Left hindlimb (tissue), 1 donor: ENCODE measurements at places on chromosomes 2 and 18.

DNA sequence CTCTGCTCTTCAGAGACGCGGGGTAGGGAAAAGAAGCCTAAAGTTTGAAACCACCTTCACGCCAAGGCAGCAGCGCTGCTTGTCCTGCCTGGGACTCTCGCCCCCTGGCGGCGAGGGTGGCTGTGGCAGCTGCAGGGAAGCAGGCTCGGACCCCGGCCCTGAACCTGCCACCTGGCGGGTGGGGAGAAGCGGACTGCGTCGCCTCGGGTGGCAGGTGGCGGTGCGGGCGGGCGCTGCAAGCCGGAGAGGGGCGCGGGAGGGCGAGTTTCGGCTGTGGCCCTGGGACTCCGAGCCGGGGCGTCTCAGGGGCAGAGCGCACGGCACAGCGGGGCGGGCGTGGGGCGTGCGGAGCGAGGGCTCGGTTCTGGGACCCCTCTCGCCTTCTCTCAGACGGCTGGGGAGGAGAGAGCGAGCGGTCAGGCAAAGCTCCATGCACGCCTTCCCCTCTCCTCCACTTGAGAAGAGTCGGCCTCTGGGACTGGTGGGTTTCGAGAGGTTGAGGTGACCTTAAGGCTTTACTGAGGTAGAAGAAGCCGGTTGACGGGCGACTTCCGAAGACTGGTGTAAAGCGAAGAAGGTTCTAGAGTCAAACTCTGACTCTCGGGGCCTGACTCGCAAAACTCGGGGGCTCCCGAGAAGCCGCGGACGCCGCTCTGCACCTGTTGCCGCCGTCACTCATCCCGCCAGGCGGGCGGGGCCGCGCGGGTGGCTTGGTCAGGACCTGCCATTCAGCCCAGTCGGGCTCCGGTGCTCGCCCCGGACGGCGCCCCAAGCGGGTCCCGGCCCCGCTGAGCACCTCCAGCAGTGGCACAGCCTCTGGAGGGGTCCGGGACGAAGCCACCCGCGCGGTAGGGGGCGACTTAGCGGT, 1.1 kb upstream of the BOLL start:
- DNase-seq, result peak; percentile 40

DNA sequence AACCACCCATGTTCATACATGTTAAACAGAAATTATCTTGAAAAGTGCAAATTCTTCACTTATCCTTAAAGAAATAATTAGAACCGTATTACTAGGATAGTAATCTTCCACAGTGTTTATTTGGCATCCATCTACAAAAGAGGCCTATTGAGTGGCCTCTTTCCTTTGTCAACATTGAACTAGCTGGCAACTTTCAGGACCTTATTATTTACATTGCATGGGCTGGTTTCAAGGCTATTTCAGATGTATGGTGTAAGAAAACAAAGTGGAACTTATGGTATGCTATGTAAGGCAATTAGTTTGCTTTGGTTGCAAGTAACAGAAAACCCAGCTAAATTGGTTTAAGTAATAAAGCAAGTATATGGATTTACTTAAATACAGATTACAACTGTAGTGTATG, 324.6 kb downstream of the RBM43 start:
- DNase-seq, result no peak

DNA sequence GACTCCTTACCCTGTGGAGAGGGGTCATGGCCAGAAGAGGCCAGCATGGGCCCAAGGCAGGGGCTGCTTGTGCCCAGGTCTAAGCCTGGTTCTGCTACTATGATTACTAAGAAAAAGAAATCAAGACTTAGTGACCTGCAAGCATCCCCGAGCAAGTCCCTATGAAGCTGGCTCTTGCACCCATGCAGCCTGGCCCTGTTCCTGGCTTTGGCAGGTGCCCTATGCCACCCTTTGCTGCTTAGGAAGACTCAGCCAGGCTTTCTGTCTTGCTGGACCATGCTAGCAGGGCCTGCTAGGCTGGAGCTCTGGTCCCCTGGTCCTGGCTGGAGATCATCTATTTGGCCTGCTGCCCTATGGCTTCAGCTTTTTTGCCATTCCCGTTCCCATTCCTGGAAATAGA, 309.4 kb upstream of the EPAS1 start:
- DNase-seq, result no peak

DNA sequence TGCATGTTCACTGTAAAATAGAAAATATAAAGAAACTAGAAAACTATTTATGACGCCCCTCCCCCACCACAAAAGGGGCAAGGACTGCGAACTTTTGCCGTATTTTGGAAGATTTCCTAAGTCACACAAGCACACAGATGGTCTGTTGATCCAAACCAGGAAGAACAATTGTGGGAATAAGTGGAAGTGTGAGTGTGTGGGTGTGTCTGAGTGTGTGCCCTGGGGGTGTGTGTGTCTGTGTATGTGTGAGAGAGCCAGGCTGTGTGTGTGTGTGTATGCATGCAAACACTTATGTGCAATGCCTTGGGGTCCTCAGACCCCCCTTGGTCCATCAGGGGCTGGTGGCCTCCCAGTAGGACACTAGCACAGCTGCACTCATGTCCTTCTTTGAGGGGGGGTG, 43.1 kb downstream of the HPCAL1 start:
- DNase-seq, result no peak

DNA sequence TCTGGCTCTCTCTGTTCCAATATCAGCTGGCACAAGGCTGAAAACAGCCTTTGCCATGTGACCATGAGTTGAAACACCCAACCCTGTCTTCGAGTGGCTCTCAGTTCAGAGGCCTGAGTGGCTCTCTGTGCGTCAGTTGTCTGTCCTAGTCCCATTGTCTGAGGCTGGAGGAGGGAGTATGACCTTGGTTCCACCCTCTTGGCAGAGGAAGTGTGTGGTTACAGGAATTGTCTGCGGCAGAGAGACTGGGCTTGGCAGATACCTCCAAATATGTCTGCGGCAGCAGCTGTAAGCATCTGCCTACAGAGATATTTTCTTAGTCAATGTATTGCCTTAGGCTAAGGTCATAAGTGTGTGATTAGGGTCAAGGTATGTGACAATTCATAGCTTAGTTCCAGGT, 32.6 kb downstream of the CNGA3 start:
- DNase-seq, result peak; percentile 66

DNA sequence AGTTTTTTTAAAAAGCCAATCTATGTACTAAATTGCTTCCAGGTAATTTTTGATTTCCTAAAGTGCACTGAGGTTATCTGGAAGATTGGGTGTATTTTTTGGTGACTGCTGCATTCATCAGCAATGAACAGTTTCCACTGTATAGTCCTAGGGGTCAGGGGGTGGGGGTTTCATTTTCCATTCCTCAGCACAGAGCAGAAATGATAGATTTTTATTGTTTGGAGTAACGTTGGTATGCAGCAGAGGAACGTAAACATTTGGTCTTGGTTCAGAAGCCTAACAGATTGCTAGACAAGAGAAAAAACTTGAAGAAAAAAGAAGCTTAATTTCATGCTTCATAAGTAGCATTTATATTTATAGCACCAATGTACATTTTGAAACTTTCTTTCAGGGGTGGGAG, 54.9 kb downstream of the ZCCHC2 start:
- DNase-seq, result no peak

- DNase-seq, result no peak
These were observed 48.4 kb downstream of the UNC50 start for GRCh38 chr2:98656800-98657199.

DNA sequence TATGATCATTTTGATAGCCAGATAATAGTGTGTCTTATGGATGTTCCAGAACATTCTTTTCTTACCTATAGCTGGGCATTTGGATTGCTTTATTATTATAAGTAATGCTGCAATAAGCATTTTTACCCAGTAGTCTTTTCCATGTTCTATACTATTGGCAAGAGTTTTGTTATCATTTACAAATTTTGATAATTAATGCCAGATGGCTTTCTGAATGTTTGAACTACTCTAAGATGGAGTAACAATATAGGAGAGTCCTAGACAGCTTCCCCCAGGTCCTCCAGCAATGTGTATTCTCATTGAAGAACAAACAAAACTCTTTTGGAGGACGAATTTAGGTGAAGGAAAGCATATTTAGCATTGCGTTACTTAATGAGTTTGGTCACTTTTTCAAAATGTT, 73.0 kb downstream of the INPP4A start:
- no peak for DNase-seq

DNA sequence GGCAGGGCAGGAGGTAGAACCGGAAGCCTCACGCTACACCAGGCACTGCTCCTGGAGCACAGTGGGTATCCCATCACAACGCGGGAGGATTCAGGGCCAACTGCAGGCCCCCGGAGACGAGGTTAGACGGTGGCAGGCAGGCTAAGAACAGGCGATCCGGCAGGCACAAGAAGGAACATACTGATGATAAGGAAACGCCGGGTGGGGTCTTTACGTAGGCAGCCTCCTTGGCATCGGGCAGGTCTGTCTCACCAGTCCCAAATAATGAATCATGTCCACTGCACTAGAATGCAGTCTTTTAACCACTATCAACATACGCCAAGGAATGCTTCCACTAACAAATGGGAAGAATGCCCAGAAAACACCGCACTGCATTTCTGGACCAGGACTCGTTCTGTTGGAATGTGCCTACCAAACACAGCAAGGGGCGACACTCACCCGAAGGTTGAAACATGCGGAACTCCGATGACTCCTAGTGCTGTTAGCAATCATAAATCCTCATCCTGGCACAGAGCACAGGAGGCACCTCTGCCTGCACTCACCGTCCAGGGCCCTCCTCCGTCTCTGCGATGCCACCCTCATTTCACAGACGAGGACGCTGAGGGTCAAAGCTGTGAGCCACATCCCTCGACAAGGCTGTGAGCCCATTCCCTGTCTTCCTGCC, 35.2 kb downstream of the ZNF516 start:
- no peak for DNase-seq

DNA sequence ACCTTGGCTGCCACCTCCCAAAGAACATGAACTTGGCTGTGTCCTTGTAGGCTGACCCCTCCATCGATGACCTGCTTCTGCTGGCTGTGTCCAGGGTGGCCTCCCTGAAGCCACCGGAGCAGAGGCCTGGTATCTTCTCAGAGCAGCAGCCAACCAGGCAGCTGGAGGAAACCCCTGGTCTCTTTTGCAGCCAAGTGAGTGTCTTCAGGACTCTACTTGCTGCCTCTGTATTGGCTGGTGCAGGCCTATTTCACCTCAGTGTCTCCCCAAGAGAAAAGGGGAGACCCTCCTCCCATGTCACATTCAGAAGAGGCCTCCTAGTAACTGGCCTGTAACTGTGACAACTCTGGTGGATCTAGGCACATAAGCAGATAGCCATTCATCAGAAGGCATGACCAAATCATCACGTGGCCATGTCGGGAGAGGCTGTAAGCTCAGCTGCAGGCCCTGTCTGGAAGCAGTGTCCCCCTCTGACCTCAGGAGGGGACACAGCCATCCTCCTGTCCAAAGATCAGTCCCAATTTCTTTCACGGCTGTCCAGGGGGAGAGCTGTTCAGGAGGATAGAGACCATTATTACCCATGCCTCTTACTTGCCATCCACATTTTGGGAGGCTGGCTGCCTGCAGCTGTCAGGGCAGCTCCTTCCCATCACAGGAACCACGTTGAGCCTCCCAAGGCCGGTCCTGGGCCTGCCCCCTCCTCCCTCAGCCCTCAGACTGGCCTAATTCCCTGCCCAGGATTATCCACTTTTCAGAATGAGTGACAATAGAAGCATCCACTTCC, 20.9 kb upstream of the ROCK2 start:
- no peak for DNase-seq

DNA sequence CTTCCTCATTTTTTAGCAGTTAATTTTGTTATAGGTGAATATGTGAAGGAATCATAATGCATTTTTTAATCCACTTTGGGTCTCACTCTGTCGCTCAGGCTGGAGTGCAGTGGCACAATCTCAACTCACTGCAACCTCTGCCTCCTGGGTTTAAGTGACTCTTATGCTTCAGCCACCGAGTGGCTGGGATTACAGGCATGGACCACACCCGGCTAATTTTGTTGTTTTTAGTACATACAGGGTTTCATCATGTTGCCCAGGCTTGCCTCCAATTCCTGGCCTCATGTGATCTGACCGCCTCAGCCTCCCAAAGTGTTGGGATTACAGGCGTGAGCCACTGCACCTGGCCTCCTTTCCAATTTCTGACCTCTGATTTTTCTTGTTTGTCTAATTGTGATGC, 17.7 kb downstream of the SCYGR5 start:
- no peak for DNase-seq

DNA sequence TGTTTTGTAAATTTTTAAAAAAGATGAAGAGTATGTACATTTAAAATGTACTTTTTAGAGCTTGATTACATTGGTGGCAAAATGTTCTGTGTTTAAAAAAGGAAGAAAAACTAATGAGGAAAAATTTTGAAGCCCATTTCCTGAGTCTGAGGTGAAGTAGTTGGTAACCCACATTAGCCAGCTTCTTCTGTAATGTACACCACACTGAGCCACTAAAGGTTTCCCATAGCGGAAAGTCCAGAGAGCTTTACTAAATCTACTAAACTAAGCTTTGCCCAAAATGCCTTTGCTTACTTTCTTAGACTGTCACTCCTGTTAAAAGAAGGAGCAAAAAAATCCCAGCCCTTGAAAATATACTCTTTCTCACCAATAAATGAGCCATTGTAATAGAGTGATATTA, 804.8 kb upstream of the ZEB2 start:
- no peak for DNase-seq

DNA sequence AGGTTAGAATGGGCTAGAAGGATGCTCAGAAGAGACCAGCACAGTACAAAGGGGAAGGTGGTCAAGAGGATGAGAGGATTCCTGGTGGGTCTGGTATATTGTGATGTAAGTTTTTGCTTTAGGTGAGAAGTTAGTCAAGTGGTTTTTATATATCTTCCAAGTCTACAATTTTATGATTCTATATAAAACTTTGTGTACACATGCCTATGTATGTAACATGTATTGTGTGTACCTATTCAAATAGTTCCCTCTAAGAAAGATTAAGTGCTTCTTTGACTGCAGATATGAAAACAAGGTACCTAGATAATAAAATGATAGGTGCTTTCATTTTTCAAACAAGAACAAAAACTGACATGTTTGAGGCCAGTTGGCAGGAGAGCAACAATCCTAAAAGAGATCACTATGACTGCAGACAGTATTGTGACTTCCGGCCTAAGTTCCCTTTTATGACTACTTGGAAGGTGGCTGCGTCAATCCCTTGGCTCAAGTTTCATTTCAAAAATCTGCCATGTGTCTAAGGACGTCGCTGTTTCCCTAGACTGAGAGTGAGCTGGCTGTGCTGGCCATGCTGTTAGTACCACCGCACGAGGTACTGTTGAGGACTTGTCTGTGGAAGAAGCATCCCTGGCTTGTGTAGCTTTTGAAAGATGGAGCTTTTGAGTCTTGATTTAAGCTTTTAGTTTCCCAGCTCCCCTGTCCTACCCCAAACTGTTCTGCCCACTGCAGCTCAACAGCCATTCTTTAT, 123.1 kb downstream of the PRPF40A start:
- DNase-seq, result peak; percentile 61

- no peak for DNase-seq
These were observed 33.2 kb upstream of the CXXC1 start for GRCh38 chr18:50320719-50321118.

GRCh38 chr2:112869258-112869842, 32.8 kb upstream of the IL1B start:
- no peak for DNase-seq
